Fibroblast of lung (primary cell): ENCODE measurements at places on chromosomes 13 and 19.
A peak's percentile ranks its signal among the peaks of the same experiment; 100 is the strongest.

DNA sequence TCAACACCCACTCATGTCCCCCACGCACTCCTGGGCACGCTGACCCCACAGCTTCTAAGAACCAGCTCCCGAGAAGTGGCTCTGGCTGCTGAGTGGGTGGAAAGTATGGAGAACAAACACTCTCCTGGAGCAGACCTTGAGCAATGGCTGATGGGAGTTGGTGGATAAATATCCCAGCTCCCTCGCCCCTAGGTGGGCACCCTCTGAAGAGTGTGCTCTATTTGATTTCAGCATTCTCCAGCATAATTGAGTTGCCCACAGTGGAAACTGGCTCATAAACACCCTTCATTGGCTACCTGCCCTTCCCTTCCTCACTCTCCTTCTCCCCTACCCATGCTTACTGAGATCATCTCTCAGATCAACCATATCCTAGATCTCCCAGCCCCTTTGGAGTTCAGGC is 41.5 kb upstream of the ADGRE5 start:
- DNase-seq: no peak

DNA sequence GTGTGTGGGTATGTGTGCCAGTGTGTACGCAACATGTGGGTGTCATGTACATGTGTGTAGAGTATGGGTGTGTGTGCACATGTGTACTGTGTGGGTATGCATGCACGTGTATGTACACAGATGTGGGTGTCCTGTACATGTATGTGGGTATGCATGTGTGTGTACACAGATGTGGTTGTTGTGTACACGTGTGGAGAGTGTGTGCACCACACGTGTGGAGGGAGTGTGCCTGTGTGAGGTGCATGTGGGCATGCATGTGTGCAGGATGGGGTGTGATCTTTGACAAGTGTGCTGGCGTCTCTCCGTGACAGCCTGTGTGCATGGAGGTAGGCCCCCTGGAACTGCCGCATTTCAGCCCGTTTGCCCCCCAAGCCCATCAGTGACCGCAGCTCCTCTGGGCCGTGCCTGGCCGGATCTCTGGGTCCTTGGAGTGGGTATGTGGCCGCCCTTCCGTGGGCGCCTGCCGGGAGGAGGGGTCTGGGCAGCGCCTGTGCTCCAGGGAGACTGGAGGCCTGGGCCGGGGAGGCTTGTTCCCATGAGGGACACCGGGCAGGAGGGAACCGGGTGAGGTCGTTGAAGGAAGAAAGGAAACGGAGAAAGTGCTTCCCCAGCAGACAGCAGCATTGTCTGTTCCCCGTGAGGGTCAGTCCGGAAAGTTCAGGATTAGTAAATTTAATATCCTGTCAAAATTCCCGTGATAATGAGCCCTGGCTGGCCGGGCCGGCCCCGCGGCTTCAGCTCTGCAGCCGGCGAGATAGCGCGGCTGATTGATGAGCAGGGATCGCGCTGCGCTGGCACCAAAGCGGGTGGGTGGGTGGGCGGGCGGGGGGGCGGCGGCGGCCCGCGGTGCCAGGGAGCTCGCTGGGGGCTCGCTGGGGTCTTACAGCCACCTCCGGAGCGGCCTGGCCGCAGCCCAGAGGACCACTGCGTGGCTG is 91.1 kb upstream of the SOX1 start:
- no peak for DNase-seq

- no peak for DNase-seq
These were observed 30.5 kb downstream of the ZSWIM4 start for GRCh38 chr19:13825489-13826441.

- no peak for DNase-seq
These were observed 123.0 kb downstream of the KDM4B start for GRCh38 chr19:5091684-5092480.

GRCh38 chr19:4472174-4472974 is at the start of gene HDGFL2:
Gene HDGFL2 (plus strand): TSS chr19:4472297. CDS start chr19:4472351, 54 bp downstream.
- DNase-seq: no peak

DNA sequence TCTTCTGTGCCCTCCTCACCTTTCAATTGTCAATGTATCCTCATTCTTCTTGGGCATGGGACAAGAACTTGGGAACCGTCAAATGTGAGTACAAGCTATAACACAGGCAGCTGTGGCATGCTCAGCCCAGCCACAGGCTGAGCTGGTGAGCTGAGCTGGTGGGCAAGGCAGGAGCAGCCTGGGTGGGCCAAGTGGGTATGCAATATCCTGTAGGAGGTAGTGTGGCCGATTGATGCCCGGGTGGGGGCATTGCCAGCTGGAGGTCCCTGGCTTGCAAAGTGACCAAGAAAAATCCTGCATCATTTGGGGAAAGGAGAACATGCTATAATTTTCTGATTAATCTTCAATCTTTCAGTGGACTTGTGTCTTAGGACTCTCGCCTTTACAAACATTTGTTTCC is 507.2 kb upstream of the SLC10A2 start:
- no peak for DNase-seq

GRCh38 chr19:45773384-45773783 is 4.3 kb upstream of the SIX5 start:
- DNase-seq: no peak

GRCh38 chr19:50481351-50482149 is 4.9 kb upstream of the GARIN5A start:
- no peak for DNase-seq

DNA sequence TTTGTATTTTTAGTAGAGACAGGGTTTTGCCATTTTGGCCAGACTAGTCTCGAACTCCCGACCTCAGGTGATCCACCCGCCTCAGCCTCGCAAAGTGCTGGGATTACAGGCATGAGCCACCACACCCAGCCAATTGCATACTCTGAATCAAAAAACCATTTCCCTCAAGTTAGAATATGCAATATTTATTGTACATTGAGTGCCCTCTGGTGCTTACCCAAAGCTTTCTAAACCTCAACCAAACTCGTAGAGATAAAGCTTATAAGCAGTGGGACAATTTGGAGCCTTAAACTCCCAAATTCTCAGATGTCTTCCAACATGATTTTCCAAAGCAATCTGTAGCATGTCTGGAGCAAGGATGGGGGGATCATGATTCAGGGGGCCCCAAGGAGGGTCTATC is 22.4 kb downstream of the RFXAP start:
- peak; percentile 19 for DNase-seq
